ENCODE measurements at places on chromosomes 4 and X.

DNA sequence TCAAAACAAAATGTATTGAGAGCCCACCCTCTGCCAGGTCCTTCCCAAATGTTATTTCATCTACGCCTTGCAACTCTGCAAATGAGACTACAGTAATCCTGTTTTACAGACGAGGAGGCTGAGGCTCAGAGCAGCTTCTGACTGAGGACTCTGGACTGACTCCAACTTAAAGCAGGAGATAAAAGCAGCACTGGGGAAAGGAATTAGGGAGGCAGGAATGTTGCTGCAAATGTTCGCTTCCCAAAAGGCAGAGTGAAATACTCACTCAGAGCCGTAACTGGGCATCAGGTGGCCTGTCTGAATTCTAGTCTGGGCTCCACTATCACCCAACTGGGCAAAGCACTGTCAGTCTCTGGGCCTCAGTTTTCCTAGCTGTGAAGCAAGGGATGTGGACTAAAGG, 94.7 kb upstream of the SRD5A3 start:
- DNase-seq: no peak

GRCh38 chr4:171846232-171846631, 33.0 kb downstream of the GALNTL6 start:
- DNase-seq: no peak

DNA sequence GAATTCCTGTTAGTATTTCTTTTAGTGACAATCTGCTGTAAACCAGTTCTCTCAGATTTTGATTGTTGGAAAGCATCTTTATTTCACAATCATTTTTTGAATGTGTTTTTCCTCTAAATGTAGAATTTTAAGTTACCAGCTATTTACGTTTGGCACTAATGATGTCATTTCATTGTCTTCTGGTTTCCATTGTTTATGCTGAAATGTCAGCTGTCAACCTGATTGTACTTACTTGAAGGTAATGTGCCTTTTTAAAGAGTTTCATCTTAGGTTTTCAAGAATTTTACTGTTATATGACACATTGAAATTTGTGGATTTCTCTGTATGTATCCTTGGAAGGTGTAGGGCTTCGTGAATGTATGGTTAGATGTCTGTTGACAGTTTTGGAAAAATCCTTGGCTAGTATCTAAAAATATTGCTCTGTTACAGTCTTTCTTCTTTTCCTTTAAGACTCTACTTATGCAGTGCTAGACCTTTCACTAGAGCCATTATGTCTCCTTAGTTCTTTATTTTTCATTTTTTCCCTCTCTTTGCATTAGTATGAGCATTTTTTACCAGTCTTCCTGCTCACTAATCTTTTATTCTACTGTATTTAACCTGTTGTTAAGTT, 30.4 kb downstream of the SMAD1 start:
- DNase-seq: no peak

DNA sequence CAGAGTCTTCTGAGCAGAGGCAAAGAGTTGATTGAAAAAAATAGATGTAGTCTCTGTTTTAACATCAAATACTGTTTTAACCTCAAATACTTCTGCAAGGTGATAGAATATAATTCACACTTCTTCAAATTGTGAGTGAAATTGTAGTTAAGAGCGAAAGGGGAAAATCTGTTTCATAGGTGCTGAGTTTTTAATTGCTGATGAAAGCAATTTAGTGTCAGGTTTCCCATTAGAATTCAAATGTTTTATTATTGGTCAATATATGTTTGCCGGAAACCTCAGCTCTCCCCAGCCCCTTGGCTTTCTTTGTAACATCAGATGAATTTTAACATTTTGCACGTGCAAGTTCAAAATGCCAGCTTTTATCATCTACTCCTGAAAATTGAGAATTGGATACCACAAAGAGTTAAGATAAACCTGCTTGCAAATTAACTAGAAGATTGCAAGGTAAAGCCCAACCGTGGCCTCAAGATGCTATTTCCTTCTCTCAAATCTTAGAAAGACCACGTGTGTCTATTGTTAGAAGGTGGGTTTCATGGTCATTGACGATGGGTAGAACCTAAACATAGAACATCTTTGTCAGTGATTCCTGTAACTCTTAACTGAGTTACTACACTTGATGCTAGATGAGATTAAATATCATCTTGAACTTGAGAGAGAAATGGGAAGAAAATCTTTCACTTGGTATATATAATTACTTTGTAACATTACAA, 1824.2 kb upstream of the TENM3 start:
- no peak for DNase-seq

GRCh38 chrX:115344885-115345614, 55.5 kb downstream of the LUZP4 start:
- peak; percentile 93 for DNase-seq

DNA sequence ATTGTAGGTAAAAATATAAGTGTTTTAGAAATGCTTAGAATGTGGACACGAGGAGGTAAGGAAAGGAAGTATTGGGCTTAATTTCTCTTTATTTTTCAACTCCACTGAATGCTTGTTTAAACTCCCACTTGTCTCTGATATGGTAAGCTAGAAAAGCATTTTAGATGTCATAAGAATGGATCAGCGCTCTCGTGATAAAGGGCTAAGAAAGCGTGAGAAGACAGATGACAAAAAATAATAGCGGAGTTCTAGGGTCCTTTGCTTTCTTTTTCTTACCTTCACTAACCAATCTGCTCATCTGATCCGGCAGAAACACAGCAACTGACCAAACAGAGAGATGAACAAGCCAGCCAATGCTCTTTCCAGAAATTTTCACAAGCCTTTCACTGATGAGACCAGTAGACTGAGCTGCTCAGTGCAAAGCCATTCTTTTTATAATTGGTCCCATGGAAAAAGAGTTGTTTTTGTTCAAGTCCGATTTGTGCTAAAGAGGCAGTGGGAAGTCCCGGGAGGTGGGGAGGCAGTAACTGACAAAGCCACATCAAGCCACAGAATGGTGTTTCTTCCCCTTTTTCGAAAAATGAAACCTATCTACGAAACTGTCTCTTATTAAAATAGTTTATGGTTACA, at the start of gene TASL:
Gene TASL, minus strand, starts transcription at position 405 of the 630 bp plus-strand sequence. CDS start 17,411 bp downstream, outside the sequence.
- no peak for DNase-seq

- no peak for DNase-seq
Measured at GRCh38 chr4:117874216-117874615, 160.1 kb upstream of the NDST3 start.

DNA sequence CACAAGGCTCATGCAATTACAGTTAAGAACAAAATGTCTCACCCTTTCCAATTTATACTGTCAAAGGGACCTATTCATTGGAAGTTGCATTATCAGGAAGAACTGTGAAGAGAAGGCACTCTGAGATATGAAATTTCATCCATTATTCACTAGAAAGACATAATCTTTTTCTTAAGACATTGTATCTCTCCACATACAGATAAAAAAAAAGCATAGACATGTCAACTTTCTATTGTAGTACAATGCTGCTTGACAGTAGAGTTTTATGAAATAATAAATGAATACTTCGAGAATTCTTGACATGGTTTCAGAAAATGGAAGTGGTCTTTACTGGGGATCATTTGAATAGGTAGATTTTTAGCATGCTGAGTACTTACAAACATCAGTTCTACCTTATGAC, 545.0 kb downstream of the TMA16 start:
- no peak for DNase-seq

DNA sequence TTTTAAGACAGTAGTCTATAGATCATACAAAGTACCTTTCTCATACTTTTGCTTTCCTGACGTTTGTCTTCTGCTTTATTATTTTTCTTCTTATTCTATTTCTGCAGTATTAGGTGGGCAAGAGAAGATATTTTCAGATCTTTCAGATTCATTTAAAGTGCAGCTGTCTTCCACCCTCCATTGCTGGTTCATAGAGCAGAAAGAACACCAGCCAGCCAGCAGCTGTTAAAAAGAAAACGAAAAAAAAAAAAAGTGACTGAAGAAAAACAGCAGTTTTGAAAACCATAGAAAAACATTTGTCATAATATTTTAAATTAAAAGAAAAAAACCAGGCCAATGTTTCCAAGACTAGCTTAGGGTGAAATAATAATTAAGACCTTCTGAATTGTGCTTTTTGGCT, 42.9 kb downstream of the SMAD1 start:
- DNase-seq: no peak

DNA sequence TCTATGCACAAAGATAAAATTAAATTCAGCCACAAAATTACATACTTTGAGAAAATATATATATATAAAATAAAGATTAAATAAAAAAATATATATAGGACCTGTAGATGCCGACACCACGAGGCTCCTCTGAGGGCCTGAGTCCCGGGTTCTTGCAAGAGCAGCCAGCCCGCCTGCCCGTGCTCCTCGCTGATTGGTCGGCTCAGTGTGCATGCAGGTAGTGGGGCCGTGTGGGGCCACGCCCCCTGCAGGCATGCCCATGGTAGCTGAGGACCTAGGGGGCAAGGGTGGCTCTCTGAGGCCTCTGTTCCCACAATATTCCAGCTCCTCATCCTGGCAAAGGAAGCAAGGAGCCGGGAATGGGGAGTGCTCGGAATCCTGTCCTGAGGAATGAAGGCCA, 80.5 kb upstream of the AMELX start:
- DNase-seq: no peak

GRCh38 chr4:109207061-109207460, 95.4 kb downstream of the COL25A1 start:
- DNase-seq: peak; percentile 78

DNA sequence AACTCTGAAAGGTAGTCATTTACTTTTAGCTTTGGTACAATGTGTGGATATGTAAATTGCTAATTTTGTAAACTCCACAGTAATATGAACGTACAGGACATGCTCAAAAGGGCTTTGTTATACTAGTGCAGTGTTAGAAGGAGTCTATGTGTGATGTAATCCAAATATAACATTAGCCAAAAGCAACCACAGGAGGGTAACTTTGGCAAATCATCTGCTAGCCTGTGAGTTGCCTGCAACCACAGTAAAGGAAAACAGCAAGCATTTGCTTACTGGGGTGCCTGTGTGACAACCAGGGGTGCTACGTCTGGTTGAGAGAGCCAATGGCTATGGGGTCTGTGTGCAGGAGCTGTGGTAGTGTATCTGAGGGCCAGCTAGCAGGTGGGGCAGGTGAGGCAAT, 245.8 kb downstream of the ADAMTS3 start:
- DNase-seq: no peak

DNA sequence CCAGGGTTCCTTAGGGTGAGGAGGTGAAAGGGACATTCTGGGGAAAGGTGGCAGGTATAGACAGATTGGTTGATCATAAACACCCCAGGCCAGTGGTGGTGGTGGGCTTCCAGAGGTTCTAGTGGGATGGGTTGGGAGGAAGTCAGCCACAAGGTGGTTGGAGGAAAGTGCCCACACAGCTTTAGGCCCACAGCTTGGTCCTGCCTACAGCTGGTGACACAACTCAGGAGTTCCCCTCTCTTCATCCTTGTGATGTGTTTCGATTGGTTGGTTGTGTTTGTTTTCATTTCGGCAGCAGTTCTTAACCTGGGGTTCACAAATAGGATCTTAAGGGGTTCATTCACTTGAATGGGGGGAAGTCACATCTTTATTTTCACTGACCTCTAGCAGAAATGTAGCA, 157.0 kb downstream of the TMEM164 start:
- no peak for DNase-seq

- peak; percentile 17 for DNase-seq
Measured at GRCh38 chr4:186570193-186570996, 15.0 kb upstream of the MTNR1A start.

GRCh38 chr4:121073672-121074381, 1.5 kb upstream of the NDNF start:
- DNase-seq: no peak

DNA sequence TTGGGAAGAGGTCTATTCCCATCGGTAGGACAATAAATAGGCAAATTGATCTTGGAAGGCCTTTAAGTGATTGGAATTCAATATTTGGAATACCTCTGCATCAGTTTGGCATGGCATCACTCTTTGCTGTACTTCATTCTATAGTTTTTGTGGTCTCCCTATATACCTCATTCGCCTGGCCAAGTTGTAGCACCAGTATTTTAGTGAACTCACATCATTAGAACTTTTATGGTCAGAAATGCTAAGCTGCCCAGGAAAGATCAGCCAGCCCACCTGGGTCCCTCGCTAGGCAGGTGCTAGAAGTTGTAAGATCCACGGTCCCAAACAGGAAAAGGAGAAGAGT, 40.3 kb downstream of the ZCCHC13 start:
- DNase-seq: no peak

GRCh38 chr4:56217343-56217890, 169.9 kb downstream of the AASDH start:
- no peak for DNase-seq

GRCh38 chr4:20995610-20996009, 295.4 kb downstream of the PACRGL start:
- no peak for DNase-seq

DNA sequence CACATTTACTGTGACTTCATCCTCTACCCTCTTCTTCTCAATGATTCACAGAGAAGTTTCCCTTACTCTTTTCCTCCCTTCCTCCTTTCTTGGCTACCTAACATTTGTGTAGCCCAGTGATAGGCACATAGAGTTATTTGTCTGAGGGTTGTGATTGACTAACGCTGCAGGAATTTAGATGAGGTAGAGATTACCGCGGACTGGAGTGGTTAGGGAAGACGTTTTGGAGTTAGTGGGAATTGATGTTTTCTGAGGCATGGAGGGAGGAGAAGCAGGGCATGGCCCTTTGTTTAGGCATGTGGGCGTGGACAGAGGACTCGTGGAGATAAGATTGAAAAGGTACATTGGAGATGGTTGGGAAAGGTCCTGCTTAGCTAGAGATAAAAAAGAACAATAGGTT, 246.7 kb downstream of the GPAT3 start:
- DNase-seq: no peak

DNA sequence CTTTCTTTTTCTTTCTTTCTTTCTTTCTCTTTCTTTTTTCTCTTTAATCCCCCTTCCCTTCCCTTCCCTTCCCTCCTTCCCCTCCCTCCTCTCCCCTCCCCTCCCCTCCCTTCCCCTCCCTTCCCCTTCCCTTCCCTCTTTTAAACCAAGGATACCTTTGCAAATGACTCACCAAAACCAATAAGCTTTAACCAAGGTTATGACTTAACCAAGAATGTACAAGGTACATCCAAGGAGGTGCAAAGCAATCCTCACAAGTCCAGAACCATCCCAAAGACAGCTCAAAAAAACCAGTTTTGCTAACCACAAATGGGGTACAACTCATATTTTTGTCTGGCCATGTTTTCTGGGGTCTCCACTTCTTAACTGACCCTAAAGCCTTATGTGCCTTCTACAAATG, 174.7 kb upstream of the PPP1R2C start:
- no peak for DNase-seq

All from skeletal muscle cell (primary cell).